Activated T-cell treated with anti-CD3 and anti-CD28 coated beads for 24 hours (primary cell): ENCODE measurements at places on chromosomes 5 and 9.

- no peak for DNase-seq
Measured at GRCh38 chr5:149370878-149371277, 8.2 kb downstream of the IL17B start.

DNA sequence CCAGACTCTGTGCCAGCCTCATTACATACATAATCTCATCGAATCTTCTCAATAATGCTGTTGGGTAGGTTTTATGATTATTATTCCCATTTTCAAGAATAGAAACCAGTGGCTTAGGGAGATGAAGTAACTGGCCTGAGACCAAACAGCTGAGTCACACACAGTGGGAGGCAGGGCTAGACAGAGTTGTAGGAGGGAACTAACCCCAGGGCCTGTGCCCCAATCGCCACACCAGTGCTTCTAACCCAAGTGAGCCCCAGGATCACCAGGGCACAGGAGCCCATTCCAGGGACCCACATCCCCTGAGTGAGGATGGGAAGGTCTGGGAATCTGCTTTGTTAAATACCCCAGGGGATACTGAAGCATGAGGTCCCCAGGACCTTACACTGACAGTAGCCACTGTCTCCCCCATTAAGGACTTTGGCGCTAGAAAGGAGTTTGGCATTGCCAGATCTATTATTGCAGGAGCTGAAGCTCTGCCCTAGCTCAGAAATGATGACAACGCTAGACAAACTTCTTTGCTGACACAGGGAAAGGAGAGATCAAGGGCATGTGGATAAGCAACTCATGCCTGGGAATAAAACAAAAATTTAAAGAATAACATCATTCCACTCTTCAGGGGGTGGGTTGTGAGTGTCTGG is 63.8 kb upstream of the PPARGC1B start:
- DNase-seq: no peak

- no peak for DNase-seq
Measured at GRCh38 chr5:78691084-78691960, 42.8 kb upstream of the LHFPL2 start.

DNA sequence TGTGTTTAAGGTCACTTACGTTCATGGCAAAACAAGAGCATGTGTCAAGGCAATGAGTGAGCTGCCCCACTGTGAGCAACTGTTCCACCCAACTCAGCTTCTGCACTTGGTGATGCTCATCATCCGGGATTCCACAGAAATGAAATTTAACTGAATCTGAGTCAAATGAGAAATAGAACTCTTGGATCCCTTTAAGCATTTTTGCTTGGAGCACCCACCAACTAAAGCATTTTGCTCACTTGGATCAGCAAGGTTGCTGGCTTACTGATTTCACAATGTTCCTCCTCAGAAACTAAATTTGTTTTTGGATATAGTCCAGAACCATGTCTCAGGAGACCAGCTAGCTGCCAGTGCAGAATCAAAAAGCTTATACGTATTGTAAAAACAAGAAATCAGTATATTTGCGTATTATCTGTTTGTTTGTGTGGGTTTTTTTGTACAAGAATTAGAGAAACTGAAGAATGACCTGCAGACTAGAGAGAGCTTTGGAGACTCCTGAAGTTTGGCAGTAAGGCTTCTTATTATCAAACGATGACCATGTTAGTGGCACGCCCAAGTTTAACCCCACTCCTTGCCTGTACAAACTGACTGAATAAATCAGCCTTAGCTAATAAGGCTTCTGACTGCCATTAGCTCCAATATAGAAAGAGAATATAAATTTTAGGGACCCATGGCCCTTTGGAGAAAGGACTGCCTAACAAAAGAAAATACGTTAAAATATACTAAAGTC is 153.8 kb upstream of the FST start:
- DNase-seq: no peak

DNA sequence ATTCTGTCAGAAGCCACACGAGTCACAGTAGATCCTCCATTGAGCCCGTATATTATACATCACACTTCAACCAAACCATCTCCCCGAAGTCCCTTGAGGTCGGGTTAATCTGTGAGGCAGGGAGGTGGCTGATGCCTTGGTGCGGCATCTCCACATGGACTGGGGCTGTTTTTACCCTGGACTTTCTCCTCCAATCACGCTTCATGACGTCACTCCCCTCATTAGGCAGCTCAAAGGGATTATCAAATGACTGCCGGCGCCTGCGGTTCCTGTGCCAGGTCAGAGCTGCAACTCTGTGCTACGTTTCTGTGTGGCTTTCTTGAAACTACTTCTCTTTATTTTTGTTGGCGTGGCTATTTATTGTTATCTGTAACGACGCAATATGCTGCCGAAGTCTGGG is 53.7 kb downstream of the TMOD1 start:
- no peak for DNase-seq

DNA sequence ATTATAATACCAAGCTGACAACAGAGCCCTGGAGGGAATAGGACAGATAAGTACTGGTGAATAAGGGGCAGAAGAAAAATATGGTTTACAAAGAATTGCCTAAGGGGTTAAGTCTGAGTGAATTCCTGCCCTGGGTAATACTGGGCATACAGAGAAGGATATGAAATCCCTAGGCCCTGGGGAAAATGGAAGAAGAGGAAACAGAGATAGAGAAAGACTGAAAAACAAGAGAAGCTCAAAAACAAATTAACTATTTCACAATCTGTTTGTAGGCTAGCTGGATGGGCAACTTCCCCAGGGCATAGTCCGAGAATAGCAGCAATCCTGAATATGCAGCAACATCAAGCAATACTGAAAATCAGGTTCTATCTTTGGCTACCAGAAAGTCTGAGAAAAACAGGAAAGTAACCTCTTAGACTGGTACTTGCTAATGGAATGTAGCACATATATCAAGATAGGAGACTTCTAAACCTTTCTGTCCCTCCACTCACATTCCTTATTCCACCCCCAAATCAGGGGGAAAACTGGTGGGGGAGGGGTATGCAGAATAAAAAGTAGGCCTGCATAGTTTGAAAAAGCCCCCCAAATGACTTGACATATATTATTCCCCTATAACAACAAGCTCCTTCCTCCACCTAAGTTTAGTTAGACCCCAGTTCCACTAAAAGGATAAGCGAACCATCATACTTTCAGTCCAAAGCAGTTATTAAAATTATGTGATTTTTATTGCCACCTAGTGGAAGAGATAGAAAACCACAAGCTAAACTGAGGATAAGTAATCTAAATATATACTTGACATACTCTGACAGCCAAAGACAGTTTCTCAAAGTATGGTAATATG is 20.6 kb downstream of the SLC38A9 start:
- no peak for DNase-seq

DNA sequence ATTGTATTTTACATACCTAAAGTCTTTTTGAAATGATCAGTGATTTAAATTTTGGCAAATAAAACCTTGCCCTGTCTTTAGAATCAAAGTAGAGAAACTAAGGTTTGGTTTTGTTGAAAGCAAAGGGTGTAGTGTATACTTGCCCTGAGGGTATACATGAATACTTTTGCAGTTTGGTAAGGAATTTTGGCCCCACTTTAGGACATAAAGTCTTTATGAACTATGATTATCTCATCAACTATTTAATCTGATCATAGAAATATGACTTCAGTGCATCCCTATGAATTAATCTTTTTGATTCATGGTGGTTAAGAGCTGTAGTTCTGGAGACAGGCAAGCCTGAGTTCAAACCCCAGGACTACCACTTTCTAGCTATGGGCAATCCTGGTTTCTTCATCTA is 17.7 kb downstream of the RAD1 start:
- DNase-seq: no peak

DNA sequence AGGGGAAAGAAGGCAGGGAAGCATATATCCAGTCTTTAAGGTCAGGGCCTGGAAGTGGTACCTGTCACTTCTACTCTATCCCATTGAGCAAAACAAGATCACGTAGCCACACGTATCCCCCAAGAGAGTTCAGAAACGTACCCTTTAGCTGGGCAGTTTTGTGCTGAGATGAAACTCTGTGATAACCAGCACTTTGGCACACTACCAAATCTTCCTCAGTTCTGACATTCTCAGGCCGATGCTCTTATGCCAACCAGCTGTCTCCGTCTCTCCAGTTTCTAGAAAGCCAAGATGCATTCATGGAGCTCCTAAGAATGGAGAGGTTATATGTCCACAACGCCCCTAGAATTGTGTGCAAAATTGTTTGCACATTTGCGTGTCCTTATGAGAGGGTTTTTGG is 176.6 kb upstream of the MSX2 start:
- DNase-seq: no peak

GRCh38 chr5:114185274-114185673 is 176.6 kb upstream of the KCNN2 start:
- no peak for DNase-seq

GRCh38 chr9:90965226-90966030 is 163.8 kb downstream of the SYK start:
- no peak for DNase-seq

GRCh38 chr5:146828385-146828784 is 50.2 kb downstream of the PPP2R2B start:
- DNase-seq: no peak

- DNase-seq: no peak
Measured at GRCh38 chr9:81264516-81264915, 424.8 kb downstream of the TLE1 start.

GRCh38 chr9:21889673-21890072 is 87.2 kb downstream of the MTAP start:
- no peak for DNase-seq
